Activated CD4-positive, CD25-positive, alpha-beta regulatory T cell treated with anti-CD3 and anti-CD28 coated beads, Interleukin-2, amount 50 U/mL, for 16 hours (primary cell): ENCODE measurements at places on chromosomes 7 and 10.

DNA sequence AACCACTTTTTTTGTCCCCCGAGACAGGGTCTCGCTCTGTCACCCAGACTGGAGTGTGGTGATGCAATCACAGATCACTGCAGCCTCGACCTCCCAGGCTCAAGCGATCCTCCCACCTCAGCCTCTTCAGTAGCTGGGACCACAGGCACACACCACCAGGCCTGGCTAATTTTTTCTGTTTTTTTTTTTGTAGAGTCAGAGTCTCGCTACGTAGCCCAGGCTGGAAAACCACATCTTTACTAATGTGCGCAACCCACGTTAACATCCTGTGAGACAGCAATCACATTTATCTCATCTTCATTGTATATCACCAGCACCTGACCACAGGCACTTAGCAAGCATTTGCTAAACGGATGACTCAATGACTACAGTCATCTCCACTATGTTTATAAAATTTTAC, 77.8 kb upstream of the ATP6V0A4 start:
- DNase-seq: peak; percentile 25

- no peak for DNase-seq
Observed at GRCh38 chr10:98666276-98666675, 219.5 kb upstream of the HPS1 start.

GRCh38 chr7:1844336-1844950, 174.4 kb downstream of the ELFN1 start:
- no peak for DNase-seq

DNA sequence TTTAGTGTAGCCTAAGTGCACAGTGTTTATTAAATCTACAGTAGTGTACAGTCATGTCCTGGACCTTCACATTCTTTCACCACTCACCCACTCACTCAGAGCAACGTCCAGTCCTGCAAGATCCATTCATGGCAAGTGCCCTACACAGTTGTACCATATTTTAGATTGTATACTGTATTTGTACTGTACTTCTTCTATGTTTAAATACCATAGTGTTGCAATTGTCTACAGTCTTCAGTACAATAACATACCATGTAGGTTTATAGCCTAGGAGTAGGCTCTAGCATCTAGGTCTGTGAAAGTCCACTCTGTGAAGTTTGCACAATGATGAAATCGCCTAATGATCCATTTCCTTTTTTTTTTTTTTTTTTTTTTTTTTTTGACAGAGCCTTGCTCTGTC, 12.0 kb downstream of the EEPD1 start:
- no peak for DNase-seq

- DNase-seq: no peak
Observed at GRCh38 chr10:115432188-115432819, 339.1 kb downstream of the ATRNL1 start.

DNA sequence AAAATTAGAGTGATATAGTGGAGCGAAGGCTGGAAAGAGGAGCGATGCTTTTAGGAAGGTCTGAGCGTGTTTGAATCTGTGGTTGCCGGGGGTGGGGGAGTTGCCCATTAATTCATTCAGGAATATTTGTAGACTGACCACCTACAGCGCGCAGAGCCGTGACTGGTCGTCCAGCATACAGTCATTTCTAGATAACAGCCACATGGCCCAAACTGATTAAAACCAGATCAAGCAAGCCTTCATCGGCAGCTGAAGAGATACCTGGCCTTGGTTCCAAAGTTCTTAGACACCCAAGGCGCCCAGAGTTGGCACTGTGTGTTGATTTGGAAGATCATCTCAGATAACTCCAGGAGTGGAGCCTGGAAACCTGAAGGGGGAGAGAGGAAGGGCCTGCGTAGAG, 1.7 kb downstream of the PROSER2 start:
- no peak for DNase-seq

DNA sequence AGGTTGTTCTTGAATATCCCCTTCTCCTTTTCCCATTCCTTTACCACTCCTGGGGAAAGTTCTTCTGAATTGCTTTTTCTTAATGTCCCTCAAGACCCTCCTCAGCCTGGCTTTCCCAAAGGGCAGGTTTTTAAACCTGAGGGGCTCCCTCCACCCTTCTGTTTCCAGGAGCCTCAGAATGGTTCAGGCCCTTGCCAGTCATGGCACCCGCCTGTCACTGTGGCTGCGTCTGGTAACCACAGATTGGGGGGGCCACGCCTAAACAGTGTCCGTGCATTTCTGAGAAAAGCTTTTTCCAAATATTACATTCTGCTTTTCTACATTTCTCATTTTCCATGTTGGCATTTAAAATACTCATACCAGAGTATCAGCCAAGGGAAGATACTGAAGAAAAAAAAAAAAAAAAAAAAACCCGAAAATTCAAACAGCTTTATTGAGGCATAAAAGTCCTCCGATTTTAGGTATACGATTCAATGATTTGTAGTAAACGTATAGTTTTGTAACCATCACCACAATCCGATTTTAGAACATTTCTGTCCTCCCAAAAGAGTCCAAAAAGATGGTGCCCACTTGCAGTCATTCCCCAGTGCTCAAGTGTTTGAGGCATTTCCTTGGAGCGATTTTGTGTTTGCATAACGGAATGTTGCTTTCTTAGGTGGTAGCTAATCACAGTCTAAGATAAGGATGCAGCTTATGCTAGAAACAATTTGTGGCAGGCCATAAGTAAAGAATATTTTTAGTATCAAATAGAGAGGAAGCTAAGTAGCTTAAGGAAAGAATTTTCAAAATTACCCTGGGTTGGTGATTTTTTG, 22.1 kb downstream of the HKDC1 start:
- no peak for DNase-seq

- no peak for DNase-seq
Observed at GRCh38 chr10:113003052-113003451, 53.0 kb downstream of the TCF7L2 start.

GRCh38 chr7:2757904-2758672, 70.1 kb downstream of the AMZ1 start:
- peak; percentile 46 for DNase-seq

- no peak for DNase-seq
Observed at GRCh38 chr7:4931943-4932342, 27.0 kb downstream of the MMD2 start.

DNA sequence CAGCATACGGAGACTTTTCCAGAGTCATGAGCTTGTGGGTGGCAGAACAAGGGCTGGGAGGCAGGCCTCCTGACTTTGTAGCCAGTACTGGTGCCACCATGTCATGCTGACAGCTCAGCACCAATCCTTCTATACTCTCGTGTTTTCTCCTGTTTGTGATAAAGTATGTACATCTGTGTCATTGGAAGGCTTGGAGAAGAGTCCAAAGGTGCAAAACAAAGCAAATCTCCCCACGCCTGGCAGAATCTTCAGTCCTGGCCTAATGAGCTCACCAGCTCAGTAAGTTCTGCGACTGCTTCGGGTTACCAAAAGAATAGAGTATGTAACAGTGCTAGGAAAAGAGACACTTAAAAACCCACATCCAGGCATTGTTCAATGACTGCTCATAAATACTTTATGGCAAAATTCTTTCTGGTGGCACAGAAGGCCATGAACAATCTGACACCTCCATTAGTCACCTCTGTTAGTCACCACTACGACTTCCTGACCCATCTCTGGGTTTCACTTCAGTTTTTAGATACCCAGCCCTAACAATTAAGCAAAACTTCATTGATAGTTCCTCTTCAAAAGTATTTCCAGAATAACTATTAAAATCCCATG, 24.5 kb downstream of the STEAP1 start:
- no peak for DNase-seq

- no peak for DNase-seq
Observed at GRCh38 chr7:84700563-84701370, 486.1 kb downstream of the SEMA3D start.

DNA sequence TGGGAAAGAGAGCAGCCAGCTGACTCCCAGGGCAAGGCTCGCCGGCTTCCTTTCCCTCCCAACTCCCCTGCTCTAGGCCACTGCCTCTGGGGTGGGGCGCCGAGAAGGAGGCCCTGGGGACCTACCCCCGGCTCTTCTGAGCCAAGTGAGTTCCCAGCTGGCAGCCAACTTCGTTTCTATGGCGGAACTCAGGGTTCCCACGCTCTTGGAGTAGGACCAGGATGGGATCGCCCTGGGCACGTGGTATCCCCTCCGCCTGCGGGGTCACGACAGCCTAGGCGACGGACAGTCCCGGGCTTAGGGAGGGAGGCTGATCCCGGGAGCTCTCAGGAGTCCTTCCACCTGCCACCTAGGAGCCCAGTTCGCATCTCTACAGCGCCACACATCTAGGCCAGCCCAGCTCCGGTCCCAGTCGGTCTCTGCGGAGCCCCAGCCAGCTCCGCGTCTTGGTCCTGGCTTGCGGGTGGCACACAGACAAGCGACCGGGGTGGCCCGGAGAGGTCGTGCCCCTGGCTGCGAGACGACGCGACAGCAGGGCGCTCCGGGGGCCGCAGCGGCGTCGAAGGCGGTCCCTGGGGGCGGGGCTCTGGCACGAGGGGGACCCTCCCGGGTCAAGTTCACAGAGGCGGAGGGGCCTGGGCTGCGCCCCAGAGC, 20.5 kb upstream of the GATA3 start:
- DNase-seq: no peak

GRCh38 chr7:24054236-24054635, 229.8 kb upstream of the NPY start:
- no peak for DNase-seq

GRCh38 chr7:33558549-33559323, 346.6 kb upstream of the BMPER start:
- DNase-seq: no peak

DNA sequence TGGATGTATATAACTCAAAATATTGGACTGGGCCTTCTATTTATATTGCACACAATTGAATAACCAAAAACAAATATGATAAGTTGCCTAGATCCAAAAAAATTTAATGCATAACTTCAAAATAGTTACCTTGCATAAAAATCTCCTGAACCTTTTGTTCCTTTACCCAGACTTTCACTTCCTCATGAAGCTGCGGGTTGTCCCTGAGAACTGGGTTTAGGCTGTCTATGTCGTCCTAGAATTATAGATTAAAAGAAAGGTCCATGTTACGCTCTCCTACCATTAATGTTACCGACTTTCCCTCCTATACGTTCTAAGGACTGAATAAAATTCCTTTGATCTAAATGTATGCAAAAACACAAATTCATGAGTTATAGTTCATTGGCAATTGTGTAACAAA, 86.6 kb downstream of the NRBF2 start:
- no peak for DNase-seq

GRCh38 chr10:107072786-107073185, 91.7 kb downstream of the SORCS1 start:
- no peak for DNase-seq

DNA sequence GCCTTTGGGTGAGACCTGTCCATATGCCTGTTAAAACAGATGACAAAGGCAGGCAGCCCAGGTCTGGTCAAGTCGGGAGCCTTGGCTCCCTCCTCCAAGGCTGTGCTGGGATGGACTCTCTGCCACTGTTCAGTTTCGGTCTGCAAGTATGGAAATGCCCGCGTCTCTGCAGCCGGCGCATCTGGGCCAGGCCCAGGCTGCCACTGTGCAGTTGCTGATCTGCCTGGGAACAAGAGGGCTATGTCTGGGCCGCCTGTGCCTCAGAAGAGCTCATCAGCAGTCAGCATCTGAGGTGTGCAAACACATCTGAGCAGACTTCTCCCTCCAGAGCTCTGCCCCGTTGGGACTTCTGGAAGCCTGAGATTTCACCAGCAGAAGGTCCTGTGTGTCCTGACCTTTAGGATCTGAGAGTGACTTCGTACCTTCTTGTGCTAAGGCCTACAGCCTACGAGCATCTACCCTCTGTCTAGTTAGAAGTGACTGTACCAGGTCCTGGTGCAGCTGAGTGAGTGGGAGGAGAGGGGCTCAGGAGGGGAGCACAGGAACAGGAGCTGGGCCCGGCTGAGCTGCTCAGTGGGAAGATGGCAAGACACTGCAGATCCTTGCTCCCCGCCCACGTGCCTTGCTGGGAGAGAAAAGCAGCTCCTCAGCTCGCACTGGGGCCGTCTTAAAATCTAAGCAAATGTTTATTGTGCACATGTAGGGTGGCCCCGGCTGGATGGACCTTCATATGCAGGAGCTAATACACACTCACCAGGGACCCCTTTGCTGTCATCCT, 50.9 kb downstream of the DOCK1 start:
- no peak for DNase-seq

- no peak for DNase-seq
Observed at GRCh38 chr7:17802056-17802455, 138.2 kb downstream of the SNX13 start.

- DNase-seq: no peak
Observed at GRCh38 chr7:79880312-79880711, 254.3 kb upstream of the GNAI1 start.

DNA sequence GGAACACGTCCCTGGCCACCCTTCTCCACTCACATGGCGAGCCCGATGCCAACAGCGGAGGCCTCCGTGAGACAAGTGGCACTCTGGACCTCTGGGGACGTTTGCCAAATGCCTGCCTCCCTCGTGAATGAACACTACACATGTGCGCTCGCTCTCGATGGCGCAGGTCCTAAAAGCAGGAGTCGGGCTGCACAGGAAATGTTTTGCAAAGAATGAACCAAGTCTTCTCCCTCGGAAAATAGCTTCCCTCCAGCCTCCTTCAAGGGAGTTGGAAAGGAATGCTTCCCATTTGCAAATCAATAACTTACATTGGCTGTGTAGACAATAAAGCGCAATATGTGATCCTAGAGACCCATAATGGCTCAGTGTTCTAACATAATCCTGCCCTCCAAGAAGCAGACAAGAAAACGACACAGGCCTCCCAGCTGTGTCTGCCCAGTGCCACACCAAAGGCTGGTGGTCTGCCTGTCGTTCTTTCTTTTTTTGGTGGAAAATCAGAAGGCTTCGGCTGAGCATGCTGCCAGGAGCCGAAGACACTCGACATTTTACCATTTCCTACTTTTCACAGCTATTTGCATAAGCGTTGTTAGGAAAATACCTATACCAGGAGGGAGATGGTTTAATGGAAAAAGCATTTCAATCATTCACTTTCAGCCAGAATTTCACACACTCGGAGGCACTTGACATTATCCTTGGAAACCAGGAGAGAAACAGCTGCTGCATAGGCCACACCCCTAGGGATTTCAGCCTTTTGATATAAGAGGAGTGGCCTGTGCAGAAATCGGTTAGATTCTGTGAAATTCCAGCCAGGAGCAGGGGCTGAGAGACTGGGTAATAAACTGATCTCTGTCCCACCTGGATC, 38.4 kb downstream of the ATXN7L1 start:
- DNase-seq: no peak

DNA sequence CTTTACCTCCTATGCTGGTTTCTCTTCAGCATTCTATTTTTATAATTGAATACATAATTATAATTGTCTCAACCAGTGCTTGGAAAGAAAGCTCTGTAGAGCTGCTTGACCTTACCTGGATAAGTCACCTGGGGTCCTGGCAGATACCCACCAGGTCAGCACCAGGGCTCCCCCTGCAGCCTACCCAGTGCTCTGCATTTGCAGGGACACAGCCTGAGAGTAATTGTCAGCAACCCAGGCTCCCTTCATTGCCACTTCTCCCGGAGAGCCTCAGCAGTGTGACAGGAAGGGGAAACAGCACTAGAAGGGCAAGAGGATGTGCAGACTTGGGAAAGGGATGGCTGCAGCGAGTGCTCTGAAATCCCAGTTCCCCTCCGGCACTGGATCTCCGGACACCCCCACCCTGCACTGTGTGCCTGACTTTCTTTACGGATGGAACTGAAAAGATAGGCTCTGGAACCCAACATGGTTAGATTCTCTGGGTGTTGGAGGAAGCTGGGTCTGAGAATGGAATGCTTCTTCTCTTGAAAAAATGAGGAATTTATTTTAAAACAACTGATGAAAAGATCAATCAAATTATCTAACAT, 11.4 kb upstream of the PAX4 start:
- DNase-seq: no peak

GRCh38 chr7:155422151-155422550, 35.8 kb upstream of the EN2 start:
- DNase-seq: no peak

GRCh38 chr7:87204933-87205332, 14.6 kb downstream of the TMEM243 start:
- DNase-seq: no peak

GRCh38 chr7:91239171-91239604, 25.0 kb upstream of the FZD1 start:
- no peak for DNase-seq
